GM18507 (cell line): ENCODE measurements at places on chromosomes 5 and 9.

DNA sequence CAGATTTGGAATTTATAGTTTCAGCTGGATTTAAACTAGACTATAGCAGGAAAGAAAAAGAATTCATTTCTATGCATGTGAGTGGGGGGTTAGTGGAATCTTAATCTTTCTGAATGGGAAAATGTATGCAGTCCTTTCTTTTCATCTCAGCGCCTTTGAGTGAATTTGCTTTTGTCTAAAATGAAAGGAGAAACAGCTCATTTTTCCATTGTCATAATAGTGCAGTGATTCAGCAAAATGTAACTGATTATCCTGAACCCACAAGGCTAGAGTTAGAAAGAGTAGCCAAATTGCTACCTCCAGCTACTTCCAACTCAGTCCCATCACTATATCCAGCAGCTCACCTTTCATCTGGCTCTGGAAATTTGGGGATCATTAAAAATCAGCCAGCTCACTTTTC lies 134.4 kb downstream of the ADAMTSL1 start:
- no peak for DNase-seq

DNA sequence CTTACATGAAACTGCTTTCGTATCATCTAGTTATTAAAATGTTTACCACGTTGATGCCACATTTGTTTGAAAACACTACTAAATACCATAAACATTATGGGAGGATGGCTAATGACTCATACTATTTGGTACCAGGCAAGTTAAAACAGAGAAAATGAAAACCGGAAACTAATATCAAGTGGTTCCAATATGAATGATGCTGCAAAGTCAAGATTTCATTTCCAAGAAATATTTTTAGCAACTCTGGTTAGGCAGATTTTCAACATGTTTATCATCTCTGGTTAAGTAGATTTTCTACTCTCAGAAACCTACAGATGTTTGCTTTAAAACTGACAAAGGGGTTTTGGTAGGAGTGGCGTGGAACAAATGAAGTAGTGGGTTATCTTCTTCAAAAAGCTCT lies 4.9 kb upstream of the F2R start:
- no peak for DNase-seq

DNA sequence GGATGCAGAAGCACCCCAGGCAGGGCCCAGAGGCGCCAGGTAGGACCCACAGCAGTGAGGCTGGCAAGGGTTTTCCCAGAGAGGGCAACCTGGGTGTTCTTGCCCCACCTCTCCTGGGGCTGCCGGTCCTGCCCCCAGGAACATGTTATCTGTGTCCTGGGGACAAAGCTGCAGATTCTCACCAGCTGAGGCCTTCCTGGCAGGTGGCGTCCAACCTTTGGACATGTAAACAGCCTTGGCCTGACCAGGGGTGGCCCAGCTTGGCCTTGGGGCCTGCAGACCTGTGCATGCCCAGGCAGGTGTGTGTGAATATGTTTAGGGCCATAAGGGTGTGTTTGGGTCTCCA lies 101.8 kb upstream of the LARP1 start:
- DNase-seq, result no peak

DNA sequence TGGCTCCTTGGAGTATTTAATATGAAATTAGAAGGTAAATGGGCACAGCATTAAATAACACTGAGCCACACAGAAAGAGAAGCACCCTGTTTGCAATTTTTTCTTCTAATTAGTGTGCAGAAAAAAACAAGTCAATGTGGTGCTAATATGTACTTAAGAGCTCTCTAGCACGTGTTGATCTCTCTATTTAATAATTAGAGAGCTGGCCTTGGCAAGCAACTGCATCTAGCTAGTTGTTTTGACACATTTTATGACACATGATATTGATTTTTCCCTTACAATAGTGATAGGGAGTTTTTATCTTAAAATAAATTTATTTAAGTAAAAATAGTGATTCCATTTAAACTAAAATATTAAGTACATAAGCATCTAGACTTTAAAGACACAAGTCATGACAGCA lies 54.5 kb upstream of the NUDT12 start:
- no peak for DNase-seq

- DNase-seq, result no peak
Observed at GRCh38 chr5:92180391-92180790, 797.3 kb upstream of the ARRDC3 start.

GRCh38 chr5:1386274-1386717 lies 41.4 kb upstream of the CLPTM1L start:
- DNase-seq, result peak; percentile 44

DNA sequence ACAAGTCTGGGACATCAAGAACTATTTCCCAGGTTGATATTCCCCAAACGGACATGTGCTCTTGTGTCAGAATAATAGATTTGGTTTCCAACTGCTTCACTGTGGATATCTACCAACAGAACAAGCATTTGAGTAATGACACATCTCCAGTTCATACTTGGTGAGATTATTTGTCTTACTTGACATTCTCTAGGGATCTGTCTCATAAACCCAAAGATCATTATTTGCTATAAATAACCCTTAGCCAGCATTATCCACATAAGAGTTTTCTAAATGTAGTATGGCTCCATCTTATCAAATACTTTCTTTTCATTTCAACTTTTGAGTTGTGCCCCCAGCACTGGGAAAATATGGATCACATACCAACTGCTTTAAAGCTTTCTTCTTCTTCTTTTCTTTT lies 1063.9 kb upstream of the CDH18 start:
- DNase-seq, result no peak

DNA sequence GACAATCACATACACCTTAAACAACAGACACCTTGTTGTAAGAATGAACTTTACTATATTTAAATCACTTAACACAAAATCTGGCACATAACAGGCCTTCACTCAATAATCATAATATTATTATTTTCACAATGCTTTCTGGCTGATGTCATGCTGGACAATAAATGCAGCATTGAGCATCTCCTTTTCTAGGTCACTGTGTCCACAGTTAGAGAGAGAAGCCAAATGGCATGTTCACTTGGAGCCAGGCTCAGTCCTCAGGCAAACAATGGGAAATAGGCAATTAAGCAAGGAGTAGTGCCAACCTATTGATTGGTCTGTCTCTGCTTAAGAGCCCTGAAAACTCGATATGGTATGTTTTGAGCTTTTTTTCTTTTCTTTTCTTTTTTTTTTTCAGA lies 50.6 kb upstream of the KLF4 start:
- no peak for DNase-seq

GRCh38 chr5:141306630-141307029 lies 2.8 kb upstream of the SLC25A2 start:
- no peak for DNase-seq

DNA sequence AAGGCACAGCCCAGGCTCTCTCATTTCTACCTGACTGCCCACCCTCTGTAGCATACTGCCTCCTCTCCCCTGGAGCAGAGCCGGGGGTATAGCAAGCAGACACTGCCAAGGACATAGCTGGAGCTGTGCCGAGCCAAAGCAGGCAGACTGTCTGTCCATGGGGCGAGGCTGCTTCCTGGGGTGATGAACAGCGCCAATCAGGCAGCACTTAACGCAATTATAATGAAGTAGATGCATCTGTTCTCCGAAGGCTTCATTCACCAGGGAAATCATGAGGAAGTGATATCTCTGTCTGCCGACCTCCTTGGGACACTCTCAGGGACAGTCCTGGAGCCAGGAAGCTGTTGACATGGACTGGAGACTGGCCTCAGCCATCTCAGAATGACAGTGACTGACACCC lies 230.7 kb downstream of the ASTN2 start:
- no peak for DNase-seq

- DNase-seq, result no peak
Observed at GRCh38 chr9:78664370-78664769, 367.4 kb downstream of the PSAT1 start.

GRCh38 chr5:66551338-66551737 lies 44.9 kb upstream of the MAST4 start:
- no peak for DNase-seq

GRCh38 chr9:38181232-38181631 lies 112.2 kb upstream of the SHB start:
- no peak for DNase-seq

GRCh38 chr5:139132515-139132914 lies 65.7 kb downstream of the SIL1 start:
- no peak for DNase-seq

GRCh38 chr5:96658272-96658671 lies 3.9 kb upstream of the CAST start:
- no peak for DNase-seq

DNA sequence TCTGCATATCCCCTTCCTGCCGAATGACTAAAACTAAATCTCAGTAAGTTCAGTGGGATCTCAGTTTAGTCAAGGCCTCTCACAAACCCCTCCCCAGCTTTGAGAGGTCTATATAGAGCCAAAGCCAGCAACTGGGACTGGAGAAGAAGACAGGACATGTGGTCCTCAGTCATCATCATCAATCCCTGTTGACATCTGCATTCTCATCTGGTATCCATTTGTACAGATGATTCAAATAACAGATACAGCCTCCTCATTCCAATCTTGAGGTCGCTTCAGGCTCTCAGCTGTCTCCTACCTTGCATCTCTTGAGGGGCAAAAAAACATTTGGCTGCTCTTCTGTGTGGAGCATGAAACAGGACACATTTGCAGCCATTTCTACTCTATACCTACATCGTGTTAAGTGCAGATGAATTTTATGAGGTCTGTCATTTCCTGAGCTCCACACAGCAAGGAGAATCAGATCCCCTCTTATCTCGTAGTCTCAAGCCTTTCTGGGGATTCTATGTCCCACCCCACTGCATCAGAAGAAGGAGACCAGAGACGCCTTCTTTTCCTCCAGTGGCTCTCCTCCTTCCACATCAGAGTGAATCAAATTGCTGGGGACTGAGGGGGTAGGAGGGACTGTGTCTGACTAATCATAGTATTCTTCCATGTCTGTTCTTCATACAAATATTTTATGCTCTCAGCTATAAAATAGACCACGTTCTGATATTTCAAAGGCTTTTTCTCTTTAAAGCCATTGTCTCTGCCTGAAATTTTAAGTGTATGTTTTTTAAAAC lies 4.7 kb upstream of the RECK start:
- no peak for DNase-seq

GRCh38 chr9:35723426-35723825 lies 8.6 kb downstream of the TLN1 start:
- no peak for DNase-seq
